Cardiac fibroblast (primary cell): ENCODE measurements at places on chromosomes 4 and X.

DNA sequence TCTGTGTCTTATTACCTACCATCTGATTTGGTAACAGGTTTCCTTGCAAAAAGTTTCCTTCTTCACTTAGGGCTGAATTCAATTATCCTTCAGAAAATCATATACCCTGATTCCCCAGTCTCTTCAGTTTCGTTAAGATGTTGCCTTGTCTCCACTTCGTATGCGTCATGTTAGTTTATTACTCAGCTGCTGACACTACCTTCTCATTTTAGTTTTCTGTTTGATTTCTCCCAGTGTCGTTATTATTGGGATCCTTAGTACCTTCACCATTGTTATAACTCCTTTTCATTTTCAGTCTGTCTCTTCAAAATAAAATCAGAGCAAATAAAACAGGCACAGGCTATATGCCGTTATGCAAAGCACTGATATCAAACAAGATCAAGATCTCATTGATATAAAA, 87.5 kb upstream of the RBPJ start:
- no peak for DNase-seq

GRCh38 chr4:114077610-114078009, 98.2 kb upstream of the ARSJ start:
- peak; percentile 51 for DNase-seq

GRCh38 chr4:102687373-102687981, 73.3 kb downstream of the MANBA start:
- DNase-seq = peak; percentile 69

GRCh38 chr4:25844961-25845712, 17.7 kb downstream of the SEL1L3 start:
- DNase-seq = no peak

GRCh38 chrX:22373766-22374165, 101.1 kb downstream of the CBLL2 start:
- DNase-seq = no peak

DNA sequence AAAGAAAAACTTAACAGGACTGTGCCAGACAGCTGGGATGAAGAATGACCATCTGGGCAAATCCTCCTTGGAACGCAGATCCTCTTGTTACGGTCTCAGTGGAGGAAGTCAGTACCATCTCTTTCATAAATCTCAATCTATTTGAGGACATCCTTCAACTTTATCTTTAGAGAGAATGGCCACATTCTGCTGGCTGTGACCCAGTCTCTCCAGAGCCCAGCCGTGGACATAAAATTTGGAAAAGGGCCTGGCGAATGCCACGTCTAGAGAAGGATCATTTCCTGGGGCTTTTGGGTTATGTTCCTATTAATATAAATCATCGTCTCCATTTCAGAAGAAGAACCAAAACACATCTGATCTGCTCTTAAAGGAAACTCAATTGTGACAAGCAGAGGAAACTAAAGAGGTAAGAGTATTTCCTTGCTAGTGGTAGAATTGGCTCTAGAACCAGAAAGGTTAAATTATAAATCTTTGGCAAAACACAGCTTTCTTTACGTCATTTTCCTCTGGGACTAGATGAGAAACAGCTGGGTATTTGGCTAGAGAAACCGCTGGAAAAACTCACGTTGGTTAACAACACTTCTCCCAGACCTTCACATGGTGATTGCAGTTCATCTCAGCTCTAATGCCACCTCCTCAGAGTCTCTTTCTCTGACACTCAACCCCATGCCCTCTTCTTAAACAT, 164.7 kb downstream of the CHIC2 start:
- peak; percentile 94 for DNase-seq

GRCh38 chr4:118289794-118290193, 63.0 kb downstream of the PRSS12 start:
- DNase-seq = peak; percentile 12

DNA sequence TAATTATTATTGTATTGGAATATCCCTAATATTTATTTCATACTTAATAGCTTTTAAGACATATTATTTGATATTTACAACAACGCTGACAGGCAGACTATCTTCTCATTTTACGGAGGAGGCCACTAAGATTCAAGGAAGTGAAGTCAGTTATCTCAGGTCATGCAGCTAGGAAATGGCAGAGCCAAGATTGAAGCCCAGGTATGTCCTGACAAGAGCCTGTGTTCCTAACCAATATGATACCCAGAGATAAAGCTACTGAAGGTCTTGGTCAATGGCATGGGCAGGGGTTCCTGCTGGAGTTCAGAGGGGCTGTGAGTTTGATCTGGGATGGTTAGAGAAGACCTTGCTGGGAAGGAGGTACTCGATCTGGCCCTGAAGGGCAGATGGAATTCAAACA, 47.1 kb downstream of the ARHGEF6 start:
- DNase-seq = no peak

DNA sequence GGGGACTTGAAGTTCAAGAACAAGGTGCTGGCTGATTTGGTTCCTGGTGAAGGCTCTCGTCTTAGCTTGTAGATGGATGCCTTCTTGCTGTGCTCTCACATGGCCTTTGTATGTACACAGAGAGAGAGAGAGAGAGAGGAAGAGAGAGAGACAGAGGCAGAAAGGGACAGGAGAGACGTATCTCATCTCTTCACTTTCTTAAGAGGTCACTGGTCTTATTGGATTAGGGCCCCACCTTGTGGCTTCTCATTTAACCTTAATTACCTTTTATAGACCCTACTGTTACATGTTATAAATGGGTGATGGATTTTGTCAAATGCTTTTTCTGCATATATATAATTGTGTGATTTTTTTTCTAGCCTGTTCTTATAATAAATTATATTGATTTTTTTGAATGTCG, 1444.2 kb downstream of the ADGRL3 start:
- peak; percentile 62 for DNase-seq

DNA sequence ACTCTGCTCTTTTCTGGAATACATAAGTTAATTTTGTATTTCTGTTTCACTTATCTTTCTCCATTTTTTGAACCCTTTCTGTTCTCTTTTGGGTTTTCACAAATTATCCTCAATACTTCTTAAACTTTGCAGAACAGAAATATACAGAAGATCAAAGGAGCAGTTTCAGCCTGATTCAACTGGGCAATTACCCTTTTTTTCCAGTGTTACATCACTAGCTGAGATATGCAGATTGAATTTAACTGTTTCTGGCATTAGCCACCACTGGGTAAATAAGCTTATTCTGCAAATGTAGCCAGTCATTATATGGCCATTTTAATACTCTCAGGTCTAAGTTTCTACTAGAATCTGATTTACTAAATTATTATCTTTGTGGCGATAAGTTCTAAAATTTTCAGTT, 66.9 kb upstream of the GRID2 start:
- DNase-seq = peak; percentile 75

DNA sequence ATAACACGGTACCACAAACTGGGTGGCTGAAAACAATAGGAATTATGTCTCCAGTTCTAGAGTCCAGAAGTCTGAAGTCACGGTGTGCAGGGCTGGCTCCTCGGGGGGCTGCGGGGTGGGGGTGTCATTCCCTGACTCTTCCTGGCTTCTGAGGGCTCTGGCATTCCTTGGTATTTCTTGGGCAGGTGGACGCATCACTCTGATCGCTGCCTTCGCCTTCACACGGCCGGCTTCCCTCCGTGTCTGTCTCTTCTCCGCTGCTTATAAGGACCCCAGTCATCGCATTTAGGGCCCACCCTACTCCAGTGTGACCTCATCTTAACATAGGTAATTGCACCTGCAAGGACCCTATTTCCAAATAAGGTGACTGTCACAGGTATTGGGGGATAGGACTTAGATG, 134.6 kb downstream of the CPZ start:
- no peak for DNase-seq

DNA sequence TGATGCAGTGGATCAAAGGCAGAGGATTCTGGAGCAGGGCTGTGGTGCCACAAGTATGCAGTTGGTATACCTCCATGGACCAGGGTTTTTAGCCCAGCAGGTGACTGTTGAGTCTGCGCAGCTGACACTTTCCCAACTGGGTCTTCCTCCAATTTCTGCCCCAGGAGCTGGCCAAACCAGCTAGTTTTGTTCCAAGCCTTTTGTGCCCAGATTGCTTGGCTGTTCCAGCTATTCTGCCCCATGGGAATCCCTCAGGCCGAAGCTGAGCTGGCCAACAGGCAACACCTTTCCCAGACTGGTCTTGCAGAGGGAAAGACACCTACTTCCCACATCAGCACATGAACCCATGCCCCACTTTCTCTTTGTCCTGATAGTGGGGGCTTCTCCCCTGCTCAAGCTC, 22.8 kb upstream of the ANKRD17 start:
- no peak for DNase-seq

- DNase-seq = no peak
Measured at GRCh38 chr4:186946682-186947294, 223.1 kb upstream of the FAT1 start.

- no peak for DNase-seq
Measured at GRCh38 chr4:1732911-1733310, 11.6 kb downstream of the TACC3 start.

GRCh38 chr4:75880278-75880677, 22.0 kb downstream of the PPEF2 start:
- no peak for DNase-seq

DNA sequence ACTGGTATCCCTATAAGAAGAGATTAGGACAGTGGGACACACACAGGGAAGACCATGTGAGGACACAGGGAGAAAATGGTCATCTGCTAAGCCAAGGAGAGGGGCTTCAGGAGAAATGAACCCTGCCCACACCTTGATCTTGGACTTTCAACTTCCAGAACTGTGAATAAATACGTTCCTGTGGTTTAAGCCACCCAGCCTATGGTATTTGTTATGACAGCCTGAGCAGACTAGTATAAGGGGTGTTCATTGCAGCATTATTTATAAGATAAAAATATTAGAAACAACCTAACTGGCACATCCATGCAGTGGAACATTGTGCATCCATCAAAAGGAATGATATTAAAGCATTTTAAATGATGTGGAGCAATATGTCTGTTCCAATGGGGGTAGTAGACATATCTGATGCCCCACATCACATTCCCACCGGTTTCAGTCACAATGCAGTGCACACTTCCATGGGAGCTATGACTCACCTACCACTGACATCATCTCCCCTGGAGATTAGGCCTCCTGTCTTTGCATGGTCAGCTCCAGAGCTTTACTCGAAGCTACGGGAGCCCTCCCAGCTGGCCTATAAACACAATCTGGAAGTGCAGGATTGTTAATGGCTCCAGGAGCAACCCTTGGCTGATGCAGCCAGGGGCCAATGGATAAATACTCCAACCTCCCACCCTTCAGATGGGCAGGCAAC, 38.9 kb upstream of the MAMLD1 start:
- peak; percentile 89 for DNase-seq

DNA sequence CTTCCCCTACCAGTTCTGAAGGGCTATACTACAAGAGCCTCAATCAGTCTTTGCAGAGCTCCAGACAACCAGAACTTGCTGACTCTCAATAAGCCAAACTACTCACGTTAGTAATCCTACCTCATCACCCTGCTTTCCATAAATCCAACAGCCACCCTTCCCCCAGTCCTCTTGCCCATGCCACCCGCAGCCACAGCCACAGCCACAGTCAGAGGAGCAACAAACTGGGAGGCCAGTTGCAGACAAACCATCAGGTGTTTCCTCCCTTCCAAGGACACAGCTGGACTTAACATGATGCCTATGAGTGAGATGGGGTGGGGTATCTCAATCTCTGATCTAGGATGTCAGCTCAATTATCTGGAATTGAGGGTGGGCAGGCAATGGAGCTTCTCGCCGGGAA, 1.0 kb downstream of the GABRA3 start:
- DNase-seq = no peak

GRCh38 chr4:96455045-96455720, 615.3 kb downstream of the PDHA2 start:
- no peak for DNase-seq

GRCh38 chrX:139739138-139739537, 31.2 kb upstream of the MCF2 start:
- peak; percentile 73 for DNase-seq

DNA sequence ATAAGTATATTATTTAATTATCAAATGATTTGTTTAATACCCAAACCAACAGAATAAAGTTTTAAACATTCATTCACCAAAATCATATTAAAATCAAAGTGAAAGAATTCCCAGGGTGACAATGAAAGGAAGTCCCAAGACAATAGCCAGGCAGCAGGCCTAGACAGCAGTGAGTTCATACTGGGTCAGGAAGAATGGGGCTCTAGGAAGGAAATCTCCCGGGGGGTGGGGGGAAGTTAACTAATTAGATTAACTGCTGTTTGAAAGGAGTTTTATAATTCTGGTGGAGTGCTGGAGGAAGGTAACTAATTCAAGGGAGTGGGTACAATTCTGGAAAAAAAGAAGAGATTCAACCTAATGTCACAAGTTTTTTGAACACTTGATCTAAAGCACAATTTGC, 104.1 kb downstream of the ZAR1 start:
- DNase-seq = peak; percentile 43

DNA sequence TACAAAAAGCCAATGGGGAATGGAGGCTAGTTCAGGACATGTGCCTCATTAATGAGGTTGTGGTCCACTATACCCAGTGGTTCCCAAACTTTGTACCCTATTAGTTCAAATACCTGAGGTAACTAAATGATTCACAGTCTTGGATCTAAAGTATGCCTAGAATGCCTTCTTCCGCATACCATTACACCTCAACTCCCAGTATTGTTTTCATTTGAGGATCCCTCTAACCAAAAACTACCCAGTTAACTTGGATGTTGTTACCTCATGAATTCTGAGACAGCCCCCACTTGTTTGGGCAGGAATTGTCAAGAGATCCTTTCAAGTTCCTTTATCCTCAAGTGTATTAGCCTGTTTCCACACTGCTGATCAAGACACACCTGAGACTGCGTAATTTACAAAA, 439.2 kb downstream of the PCDH10 start:
- no peak for DNase-seq
